NCI-H774 (cell line): ENCODE measurements at places on chromosomes 6 and 20.

GRCh38 chr6:11133281-11133680 is 21.8 kb upstream of the ERVFRD-1 start:
- DNase-seq, result no peak

DNA sequence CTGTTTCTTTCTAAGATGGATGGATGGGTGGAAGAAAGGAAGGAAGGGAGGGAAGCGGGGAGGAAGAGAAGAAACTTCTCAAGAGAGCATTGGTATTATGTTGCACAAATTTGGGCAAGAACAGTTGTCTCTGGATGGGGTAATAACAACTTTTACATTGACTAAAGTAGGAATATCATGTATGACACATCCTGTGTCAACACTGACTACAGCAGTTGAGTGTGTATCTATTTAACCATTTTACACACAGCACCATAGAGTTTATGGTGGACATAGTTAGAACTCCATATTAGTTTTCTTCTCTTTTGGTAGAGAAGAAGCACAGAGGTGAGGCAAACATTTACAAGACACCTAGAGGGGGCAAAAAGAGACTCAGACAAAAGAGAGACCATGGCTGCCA is 44.2 kb upstream of the RNF146 start:
- no peak for DNase-seq

- no peak for DNase-seq
Observed at GRCh38 chr6:148472171-148473105, 129.8 kb downstream of the SASH1 start.

- no peak for DNase-seq
Observed at GRCh38 chr20:62818592-62819493, 2.0 kb downstream of the COL9A3 start.
